ENCODE measurements at places on chromosomes 7 and 10.

DNA sequence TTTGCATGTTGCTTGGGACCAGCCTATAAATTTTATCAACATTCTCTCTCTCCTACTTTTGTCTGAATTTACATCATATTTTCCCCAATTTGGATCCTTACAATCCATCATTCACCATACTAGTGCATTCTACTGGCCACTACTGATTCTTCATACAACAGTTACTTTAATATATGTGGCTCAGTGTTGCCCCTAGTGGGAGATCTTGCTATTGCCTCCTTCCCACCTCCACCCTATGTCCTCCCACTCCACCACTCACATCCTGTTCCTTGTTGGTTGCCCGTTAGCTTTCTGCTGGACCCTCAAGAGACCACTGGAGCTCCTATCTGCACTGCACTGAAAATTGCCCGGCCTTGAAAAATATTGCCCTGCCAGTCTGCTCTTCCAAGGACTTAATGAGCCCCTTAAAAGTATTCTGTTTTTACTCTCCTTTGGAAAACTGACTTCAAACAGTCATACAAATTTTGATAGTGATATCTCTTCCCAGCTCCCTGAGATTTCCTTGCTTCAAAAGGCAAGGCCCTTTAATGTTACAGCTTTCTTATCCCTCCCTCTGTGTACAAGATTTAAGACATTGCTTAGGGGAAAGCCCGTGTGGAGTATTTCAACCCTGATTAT, 243.2 kb upstream of the TMEM229A start:
- DNase-seq, result peak; percentile 39

- no peak for DNase-seq
These were observed 122.7 kb upstream of the PDSS1 start for GRCh38 chr10:26574783-26575182.

DNA sequence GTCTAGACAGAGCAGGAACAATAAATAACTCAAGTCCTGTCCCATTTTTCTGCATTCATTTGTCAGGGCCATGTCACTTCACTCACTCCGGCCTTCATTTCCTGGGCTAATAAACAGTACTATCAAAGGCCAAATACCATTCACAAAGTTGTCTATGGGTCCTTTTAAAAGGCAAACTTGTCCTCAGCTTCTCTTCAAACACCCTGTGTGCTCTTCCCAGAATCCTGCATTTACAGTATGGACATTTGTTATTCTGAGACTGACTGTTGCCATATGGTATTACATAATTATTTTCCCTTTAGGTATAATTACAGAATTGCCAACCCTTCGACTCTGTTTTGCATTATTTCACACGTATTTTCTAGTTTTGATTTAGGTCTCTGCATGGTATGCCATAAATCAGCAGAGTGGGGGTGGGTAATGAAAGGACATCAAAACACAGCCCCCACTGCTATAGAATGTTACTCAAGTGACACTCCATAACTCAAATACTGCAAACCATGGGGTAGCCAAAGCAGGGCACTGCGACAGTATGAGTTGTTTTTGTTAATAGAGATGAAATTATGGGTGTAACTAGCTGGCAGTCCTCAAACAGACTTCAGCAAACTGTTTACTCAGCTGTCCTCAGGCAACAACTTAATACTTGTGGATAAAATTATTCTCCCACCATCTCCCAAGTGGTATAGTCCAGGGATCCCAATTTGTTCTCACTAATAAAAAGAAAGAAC, 183.7 kb downstream of the TRIL start:
- DNase-seq, result no peak

- DNase-seq, result no peak
These were observed 920.5 kb downstream of the KCNMA1 start for GRCh38 chr10:76717141-76717540.

GRCh38 chr7:14978687-14979086, 76.1 kb upstream of the DGKB start:
- DNase-seq, result no peak

DNA sequence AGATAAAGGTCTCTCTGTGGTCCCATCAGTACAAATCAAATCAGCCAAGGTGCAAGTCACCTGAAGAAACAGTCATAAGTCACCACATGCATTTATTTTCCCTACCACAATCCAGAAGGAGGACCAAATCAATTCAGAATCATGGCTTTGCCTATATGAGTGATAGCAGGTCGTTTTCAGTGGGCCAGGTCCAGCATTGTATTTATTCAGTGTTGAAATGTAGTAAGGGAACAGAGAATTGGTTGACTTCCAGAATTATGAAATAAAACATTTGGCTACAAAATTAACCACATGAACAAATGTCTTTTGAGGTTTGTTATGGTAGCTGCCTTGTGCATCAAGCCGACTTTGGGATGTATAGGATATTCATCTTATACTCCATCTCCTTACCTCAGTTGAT, 88.4 kb downstream of the POLR1F start:
- DNase-seq, result no peak

DNA sequence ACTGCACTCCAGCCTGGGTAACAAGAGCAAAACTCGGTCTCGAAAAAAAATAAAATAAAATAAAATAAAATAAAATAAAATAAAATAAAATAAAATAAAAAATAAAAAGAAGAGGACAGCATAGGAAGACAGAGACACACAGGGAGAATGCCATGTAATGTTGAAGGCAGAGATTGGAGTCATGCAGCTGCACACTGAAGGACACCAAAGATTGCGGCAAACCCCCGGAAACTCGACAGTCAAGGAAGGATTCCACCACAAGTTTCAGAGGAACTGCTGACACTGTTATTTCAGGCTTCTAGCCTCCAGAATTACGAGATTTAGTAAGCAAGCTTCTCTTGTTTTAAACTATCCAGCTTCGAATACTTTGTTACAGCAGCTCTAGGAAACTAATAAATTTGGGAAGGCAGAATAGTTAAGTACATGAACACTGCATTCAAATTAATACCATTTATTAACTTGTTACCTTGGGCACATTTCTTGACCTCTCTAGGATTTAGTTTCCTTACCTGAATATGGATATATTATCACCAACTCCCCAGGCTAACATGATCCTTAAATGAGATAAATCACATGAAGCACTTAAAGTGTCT, 9.5 kb downstream of the CPED1 start:
- no peak for DNase-seq

GRCh38 chr10:126309228-126309883, 78.9 kb downstream of the ADAM12 start:
- no peak for DNase-seq

DNA sequence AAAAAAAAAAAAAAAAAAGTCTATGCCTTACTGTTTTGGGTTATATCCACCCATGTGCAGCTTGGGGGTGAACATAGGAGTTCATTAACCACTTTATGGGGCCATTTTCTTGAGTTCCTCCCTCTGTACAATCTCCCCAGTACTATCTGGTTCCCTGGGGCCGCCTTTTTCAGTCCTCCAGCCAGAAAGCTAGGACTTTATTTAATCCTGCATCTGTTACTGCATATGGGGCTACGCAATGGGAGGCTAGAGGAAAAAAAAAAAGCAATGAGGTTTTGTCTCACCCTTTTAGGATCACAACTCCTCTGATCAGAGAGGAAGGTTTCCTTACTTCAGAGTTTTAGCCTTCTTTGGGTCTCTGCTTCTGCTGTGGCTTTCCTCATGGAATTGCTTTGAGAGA, 51.0 kb downstream of the BTRC start:
- DNase-seq, result no peak

GRCh38 chr10:132545659-132546367, 8.2 kb downstream of the INPP5A start:
- no peak for DNase-seq

GRCh38 chr7:157432957-157433576, 96.3 kb downstream of the DNAJB6 start:
- DNase-seq, result peak; percentile 66

DNA sequence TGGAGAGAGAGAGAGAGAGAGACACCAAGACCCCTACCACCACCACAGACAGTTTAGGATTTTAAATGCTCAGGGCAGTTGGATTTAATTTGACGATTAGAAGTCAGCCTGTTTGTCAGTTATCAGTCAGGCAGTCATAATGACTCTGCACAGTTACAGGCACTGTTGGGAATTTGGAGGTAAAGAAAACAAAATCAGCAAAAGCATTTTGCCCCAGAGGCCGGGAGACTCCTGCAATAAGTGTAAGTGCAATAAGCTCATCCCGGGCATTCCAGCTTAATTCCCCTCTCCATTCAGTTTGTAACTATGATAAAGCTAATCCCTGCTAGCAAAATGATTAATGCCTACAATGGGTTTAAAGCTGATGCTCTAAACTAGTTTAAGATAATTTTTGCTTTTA, 13.5 kb downstream of the SEMA3C start:
- no peak for DNase-seq

GRCh38 chr10:45040921-45041542, 40.3 kb downstream of the ZNF22 start:
- DNase-seq, result no peak

- no peak for DNase-seq
These were observed 5.6 kb downstream of the ABI1 start for GRCh38 chr10:26855186-26855585.

- no peak for DNase-seq
These were observed 1.7 kb upstream of the MNX1 start for GRCh38 chr7:157012113-157012547.

GRCh38 chr7:44306606-44307005, 18.8 kb downstream of the CAMK2B start:
- DNase-seq, result no peak

- no peak for DNase-seq
These were observed 3.6 kb downstream of the CCNY start for GRCh38 chr10:35339942-35340341.

GRCh38 chr7:8325067-8325466, 63.1 kb upstream of the ICA1 start:
- no peak for DNase-seq

DNA sequence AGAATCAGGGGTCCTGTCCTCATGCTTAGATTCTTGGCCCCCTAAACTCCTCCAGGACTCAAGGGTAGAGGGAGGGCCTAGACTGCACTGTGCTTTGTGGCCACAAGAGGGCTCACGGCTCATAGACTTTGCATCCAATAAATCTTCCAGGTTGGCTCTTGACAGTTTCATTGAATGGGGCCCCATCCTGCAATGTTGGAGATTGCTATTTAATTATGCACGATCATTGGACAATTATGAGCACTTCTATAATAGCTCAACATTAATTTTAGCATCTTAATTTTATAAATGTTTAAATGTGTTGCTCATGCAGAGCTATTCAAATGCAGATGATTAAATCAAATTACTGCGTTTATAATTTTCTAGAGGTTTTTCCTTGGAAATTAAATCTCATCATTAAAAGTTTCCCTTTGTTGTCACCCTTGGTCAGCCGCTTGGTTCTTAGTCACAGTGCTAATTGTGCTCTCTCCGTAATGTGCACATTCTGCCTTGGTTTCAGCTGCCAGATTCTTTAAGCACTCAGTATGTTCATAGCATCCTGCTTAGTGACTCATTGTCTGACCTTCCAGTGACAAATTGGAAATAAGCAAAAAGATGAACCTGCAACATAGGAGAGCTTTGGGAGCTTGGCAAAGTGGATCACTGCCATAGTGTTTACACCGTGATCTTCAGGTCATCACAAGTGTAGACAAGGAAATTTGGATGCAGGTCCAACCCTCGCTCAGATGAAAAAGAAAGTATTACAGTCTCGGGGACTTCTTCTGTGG, 33.4 kb upstream of the PLPP4 start:
- peak; percentile 45 for DNase-seq

GRCh38 chr7:159143780-159144757, 598 bp downstream of the VIPR2 start:
- no peak for DNase-seq

Measured in neural crest cell (in vitro differentiated cells).